ENCODE measurements at places on chromosomes 4 and X. TPM values are rescaled to one million over a fixed set of nuclear protein-coding genes. Genes with fewer than 3 reads are reported as not detected.

Gene PRSS12
- polyA plus RNA-seq = 2.3 TPM

Gene FAM13A
- 151 TPM for polyA plus RNA-seq

Gene BLTP1
- polyA plus RNA-seq = 61.9 TPM

GRCh38 chrX:150372280-150372679, 9.2 kb downstream of the MAMLD1 start:
- DNase-seq = no peak

- DNase-seq = no peak
These were observed 182.2 kb upstream of the STK26 start for GRCh38 chrX:131840799-131841495.
